ENCODE measurements at places on chromosomes 16 and 17.

DNA sequence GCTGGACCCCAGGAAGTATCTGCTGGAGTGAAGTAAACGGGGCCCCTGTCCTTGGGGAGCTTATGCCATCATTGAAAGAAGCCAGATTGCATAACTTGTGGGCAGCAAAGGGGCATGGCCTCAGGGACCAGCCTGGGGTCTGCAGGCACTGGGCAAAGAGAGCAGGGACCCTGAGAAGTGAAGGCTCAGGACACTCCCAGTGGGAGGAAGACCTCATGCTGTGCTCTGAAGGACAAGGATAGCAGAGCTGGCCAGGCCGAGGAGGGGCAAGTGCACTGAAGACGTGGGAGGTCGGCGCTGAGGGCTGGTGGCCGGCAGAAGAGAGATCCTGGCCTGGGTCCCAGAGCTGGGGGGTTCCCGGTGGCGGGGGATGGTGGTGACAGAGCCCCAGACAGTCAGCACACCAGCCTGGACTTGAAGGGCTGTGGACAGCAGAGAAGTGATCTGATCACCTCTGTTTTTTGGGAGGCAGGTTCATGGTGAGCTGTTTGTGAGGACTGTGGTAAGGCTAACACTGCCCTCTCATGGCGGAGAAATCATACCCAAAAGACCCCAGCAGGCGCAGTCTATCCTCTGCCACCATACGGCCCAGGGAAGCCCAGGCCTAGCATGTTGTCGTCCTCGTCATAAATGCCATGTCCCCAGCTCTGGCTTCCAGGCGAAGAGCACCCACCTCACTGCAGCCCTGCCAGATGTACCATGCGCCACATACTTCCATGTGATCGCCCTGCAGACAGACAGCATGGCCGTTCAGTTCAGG, 7.1 kb upstream of the CNP start:
- no peak for DNase-seq

GRCh38 chr16:47426806-47427205, 34.1 kb downstream of the ITFG1 start:
- DNase-seq: no peak

- DNase-seq: no peak
These were observed 92.4 kb upstream of the RPH3AL start for GRCh38 chr17:444879-445454.

DNA sequence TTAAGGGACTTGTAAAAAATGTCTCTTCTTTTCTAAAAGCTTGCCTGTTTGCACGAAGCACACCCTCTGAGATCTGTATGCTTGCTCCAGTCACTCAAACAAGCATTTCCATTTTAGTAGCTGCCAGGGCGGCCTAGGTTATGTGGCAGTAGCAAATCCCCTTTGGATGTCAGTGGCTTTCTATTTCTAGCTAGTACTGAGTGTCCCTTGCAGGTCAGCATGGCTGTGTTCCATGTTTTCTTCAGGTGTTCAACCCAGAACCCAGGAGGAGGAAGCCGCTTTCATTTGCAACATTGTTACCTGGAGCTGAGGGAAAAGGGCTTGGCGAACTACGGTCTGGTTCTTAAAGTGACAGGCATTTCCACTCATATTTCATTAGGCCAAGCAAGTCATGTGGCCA, 36.4 kb downstream of the FOXL1 start:
- no peak for DNase-seq
